Body of pancreas (tissue), 4 donors: ENCODE measurements at places on chromosomes 13 and 19. TPM values are rescaled to one million over a fixed set of nuclear protein-coding genes. Genes with fewer than 3 reads are reported as not detected.

DNA sequence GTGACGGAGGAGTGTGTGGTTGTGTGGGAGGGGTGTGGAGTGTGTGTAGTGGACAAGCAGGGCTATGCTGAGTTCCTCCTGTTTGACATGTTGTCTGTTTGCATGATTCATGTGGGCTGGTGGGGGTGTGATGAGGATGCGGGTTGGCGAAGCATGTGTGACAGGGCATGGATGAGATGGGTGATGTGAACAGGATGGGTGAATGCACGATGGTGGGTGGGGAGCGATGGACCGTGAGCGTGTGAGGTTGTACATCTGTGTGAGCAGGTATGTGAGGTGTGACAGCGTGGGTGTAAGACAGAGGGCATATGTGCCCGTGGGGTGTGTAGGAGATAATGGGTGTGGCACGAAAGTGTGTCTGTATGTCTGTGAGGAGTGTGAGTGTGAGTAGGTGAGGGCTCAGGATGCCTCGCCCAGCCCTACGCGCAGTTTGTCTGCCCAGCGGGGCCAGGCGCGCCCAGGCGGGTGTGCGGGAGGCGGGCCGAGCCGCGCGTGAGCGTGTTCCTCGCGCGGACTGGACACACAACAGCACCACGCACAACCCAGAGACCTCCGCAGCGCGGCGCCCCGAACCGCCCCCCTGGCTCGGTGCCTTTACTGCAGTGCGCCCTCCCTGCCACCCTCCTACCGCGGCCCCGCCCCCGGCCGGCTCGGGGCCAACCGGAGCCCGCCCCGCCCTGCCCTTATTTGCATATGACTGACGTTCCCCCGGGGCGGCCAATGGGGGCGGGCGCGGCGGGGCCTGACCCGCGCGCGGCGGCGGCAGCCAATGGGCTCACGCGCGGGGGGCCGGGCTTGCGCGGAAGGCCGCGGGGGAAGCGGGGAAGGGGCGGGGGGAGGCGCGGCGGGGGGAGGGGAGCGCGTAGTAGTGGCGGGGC, 14.4 kb downstream of the CIC start:
- DNase-seq = peak; percentile 97

DNA sequence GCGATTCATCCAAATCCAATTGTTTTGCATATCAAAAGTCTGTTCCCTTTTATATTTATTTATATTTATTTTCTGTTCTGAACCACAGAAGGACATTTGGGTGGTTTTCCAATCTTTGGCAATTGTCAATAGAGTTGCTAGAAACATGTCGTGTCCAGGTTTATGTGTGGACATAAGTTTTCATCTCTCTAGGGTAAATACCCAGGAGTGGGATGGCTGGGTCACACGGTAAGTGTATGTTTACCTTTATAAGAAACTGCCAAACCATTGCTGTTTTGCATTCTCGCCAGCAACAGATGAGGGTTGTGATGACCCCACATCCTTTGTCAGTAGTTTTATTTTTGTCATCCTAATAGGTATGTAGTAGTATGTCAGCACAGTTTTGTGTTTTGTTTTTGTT, 12.5 kb downstream of the AP1M1 start:
- DNase-seq = no peak

The ZNF571 gene
- total RNA-seq = 1.6 TPM

DNA sequence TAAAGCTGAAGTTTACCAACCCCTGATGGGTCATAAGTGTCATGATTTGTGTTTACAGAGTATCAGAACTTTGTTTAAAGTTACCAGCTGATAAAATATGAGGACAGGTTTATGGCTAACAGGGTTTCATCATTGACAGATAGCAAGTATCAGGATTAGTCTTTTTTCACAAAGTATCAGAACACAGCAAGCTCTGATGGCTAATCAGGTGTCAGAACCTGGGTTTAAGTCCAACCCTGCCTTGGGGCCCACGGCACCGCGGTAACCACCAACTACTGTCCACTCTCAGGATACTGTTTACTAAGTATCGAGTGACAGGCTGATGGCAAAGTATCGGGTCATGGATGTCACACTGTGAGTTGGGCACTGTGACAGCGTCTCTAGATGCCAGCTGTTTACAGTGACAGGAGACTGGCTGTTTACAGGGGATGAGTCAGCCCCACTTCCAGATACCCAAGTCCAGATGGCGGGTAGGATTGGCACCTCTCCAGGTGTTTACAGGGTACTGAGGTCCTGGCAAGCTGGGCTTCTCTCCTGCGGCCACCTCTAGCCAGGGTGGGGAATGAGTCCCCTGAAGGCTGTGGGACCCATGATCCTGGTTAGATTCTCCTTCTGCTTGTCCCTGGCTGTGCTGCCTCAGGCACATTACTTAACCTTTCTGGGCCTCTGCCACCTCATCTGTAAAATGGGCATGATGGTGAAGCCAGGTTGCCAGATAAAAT, 21.8 kb downstream of the ARRDC2 start:
- peak; percentile 64 for DNase-seq

DNA sequence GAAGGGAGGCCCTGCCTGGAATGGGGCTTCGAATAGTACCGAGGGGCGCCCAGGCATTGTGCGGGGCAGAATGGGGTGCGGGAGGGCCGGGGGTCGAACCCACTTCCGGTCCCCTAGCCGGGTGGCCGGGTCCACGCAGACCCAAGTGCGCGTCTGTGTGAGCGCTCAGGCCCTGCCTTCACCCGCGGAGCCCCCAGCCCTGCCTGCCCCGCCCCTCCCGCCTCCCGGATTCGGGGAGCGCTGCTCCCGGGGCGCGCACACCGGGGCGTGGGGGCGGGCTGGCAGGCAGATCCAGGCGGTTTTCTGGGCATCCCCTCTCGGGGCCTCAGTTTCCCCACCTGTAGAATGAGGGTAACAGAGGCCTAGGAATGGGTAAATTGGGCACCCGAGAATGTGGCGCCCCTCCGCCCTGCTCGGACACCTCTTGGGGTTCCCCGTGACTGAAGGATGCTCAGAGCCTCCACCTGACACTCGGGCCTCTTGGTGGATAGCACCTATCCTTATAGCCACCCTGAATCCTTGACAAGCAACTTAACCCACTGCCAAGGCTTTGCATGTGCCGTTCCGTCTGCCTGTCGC, 682 bp downstream of the PIK3R2 start:
- DNase-seq = no peak

DNA sequence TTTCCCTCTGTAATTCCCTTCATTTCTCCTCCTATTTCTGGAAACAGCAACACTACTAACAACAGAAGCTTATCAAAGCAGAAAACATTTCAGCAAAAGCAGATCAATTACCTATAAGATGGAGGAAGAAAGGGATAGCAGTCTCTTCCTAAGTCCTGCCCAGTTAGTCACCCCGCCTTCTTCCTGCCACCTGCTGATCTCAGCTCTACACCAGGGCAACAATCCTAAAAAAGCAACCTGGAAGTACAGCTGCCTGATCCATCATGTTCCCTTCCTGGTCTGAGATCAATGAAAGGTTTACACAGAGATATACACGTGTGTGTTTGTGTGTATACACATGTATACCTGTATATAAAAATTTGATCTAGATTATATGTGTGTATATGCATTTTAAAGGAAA, 59.4 kb downstream of the TSC22D1 start:
- no peak for DNase-seq

The ADGRE2 gene
- 1.3 TPM for total RNA-seq

The ZNF132 gene
- 5.9 TPM for total RNA-seq

DNA sequence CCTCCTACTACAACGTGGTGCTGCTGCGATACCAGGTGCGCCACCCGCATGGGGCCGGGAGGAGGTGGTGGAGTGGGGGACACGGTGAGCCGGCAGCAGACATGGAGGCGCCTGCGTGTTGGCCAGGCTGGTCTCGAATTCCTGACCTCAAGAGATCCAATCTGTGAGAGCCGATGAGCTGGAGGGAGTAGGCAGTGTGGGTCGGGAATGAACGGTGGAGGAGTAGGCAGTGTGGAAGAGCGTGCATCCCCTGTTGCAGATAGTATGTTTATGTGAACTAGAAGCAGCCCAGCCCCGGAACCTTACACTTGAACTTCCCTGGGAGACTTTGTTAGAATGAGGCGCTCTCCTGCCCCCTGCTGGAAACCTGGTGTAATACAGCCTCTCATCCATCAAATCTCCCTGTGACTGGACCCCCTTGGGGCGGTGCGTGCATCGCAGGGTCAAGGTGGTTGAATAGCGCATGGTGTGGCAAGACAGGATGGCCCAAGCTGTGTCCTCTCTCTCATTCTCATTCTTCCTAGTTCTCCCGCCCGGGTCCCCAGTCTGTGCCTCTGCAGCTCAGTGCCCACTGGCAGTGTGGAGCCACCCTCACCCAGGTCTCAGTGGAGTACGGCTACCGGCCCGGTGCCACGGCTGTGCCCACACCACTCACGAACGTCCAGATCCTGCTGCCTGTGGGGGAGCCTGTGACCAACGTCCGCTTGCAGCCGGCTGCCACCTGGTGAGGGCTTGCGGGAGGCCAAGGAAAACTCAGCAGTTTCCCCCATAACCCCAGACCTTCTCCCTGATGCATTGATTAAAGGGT, 10.5 kb upstream of the B3GNT3 start:
- peak; percentile 73 for DNase-seq
